ENCODE measurements at places on chromosomes 3 and 15.

GRCh38 chr15:31082771-31083369 is 18.7 kb downstream of the TRPM1 start:
- DNase-seq: no peak

- no peak for DNase-seq
Observed at GRCh38 chr3:108862865-108863798, 40.5 kb downstream of the TRAT1 start.

- DNase-seq: no peak
Observed at GRCh38 chr3:41482134-41482533, 282.8 kb downstream of the CTNNB1 start.

DNA sequence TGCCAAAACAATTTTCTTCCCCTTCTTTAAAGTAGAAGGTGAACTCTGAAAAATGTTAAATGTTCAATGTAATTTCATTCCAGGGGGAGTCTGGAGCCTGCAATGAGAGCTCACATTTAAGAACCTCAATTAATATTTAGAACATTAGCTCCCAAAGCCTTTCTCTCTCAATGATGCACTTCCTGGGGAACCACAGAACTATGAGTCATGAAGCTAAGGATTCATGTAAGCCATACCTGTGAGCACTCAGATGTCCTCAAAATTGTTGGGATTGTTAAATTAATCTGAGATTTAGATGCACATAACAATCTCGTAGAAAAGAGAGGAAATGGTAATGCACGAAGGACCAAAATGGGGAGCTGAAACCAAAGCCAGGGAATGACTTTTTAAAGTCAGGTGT is 244.2 kb upstream of the LRIG1 start:
- DNase-seq: no peak

Measured in stimulated activated CD8-positive, alpha-beta memory T cell treated with anti-CD3 and anti-CD28 coated beads, Interleukin-7, amount 100 ng/mL, for 4 hours (primary cell).